CD14-positive monocyte (primary cell): ENCODE measurements at places on chromosomes 5 and 9. TPM values are rescaled to one million over a fixed set of nuclear protein-coding genes. Genes with fewer than 3 reads are reported as not detected.

GRCh38 chr5:126868338-126869004, 91.5 kb downstream of the LMNB1 start:
- DNase-seq = no peak
- H3K4me1 ChIP-seq = peaks cover 18% of the 10 kb centered on the region
- H3K36me3 ChIP-seq = no peaks in the 10 kb centered on the region
- H3K27me3 ChIP-seq = peaks cover 8% of the 10 kb centered on the region

The INSYN2B gene
- polyA plus RNA-seq = not detected

- H3K4me3 ChIP-seq = no peak overlapping the region
- H3K36me3 ChIP-seq = no peaks in the 10 kb centered on the region
- H3K27ac ChIP-seq = no peak overlapping the region
- no peaks in the 10 kb centered on the region for H3K4me1 ChIP-seq
These were observed 62.9 kb downstream of the COL5A1 start for GRCh38 chr9:134704498-134704897.

- peaks cover 15% of the 10 kb centered on the region for H3K36me3 ChIP-seq
- no peak overlapping the region for H3K27ac ChIP-seq
- no peaks in the 10 kb centered on the region for H3K27me3 ChIP-seq
- DNase-seq = no peak
- H3K4me3 ChIP-seq = no peak overlapping the region
These were observed 109.4 kb upstream of the LMX1B start for GRCh38 chr9:126504086-126504976.

The P4HA2 gene
- polyA plus RNA-seq = 0.45 TPM

GRCh38 chr5:93054424-93055163, 526.4 kb downstream of the NR2F1-AS1 start:
- H3K27me3 ChIP-seq = no peaks in the 10 kb centered on the region
- peak; percentile 1 for DNase-seq
- no peak overlapping the region for H3K4me3 ChIP-seq
- H3K36me3 ChIP-seq = no peaks in the 10 kb centered on the region
- no peaks in the 10 kb centered on the region for H3K4me1 ChIP-seq

GRCh38 chr5:62268792-62269191, 37.2 kb upstream of the KIF2A start:
- no peaks in the 10 kb centered on the region for H3K4me1 ChIP-seq
- H3K4me3 ChIP-seq = no peak overlapping the region
- no peaks in the 10 kb centered on the region for H3K27me3 ChIP-seq
- no peaks in the 10 kb centered on the region for H3K36me3 ChIP-seq
- no peak overlapping the region for H3K27ac ChIP-seq

DNA sequence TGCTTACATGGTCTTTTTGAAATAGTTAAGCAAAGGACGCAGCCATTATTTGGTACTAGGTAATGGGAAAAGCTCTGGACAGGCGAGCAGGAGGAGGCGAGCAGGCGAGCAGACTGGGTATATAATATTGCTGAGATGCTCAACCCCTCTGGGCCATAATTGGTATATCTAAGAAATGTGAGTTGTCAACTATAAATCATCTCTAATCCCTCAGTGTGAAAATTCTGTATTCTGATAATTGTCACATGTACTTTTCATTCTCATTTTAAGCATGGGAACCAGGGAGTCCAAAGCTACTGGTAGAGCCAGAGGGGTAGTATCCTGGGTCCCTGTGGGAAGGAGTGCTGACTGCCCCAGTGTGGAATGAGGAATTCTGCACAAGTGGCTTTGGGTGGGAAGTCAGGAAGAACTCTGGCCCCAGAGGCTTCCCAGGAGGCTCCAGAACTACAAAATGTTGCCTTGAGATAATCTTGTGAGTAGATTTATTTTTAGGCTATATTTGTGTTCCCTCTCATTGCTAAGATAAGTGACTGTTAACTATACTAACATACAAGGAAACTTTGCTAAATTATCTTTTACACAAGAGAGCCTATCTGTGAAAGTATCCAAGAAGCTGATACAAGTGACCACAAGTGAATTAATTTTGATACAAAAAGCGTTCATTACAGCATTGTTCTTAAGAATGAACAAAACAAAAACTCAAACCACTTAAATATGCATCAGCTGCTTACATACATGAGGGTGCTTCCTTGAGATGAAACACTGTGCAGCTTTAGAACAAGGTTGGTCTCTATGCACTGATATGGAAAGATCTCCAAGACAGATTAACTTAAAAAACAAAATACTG, 70.5 kb upstream of the TNFAIP8 start:
- no peak overlapping the region for H3K27ac ChIP-seq
- H3K4me1 ChIP-seq = peaks cover 87% of the 10 kb centered on the region
- no peaks in the 10 kb centered on the region for H3K36me3 ChIP-seq
- H3K27me3 ChIP-seq = no peaks in the 10 kb centered on the region
- H3K4me3 ChIP-seq = no peak overlapping the region

- H3K27ac ChIP-seq = no peak overlapping the region
- no peaks in the 10 kb centered on the region for H3K4me1 ChIP-seq
- no peak overlapping the region for H3K4me3 ChIP-seq
- peaks cover 13% of the 10 kb centered on the region for H3K36me3 ChIP-seq
These were observed 60.2 kb downstream of the UHRF2 start for GRCh38 chr9:6473151-6473550.
